AG04450 (cell line): ENCODE measurements at places on chromosomes 5 and 9. TPM values are rescaled to one million over a fixed set of nuclear protein-coding genes. Genes with fewer than 3 reads are reported as not detected.

ABLIM3 gene
- polyA plus RNA-seq: 52.6 and 60.6 TPM in 2 replicates

DNA sequence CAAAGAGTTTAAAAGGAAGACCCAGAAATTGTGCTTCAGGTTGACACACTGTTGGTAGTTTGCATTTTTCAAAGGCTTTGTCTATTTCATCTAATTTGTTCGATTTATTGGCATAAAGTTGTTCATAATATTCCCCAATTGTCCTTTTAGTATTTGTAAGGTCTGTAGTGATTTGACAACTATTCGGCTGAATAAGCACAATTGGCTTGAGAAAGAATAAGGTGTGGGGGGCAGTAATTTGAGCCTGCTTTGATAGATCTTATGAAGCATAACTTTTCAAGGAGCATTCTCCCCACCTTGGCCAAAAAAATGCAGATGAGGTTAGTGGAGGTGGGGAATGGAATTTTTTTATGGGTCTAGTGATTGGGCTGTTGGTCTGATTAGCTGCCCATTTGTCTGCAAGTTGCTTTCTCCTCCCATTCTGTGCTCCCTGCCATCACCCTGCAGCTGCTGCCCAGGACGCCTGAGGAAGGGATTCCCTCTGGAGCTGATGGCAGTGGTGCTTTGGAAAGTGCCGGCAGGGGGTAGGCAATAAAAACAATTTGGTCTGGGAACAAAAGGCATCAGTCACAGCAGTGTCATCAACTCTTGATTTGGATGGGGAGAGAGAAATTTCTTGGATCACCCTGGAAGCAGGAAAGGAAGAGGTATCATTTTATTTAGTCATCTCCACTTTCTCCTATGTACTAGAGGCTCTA is 26.6 kb downstream of the WNT8A start:
- DNase-seq: no peak

ECM2 gene
- polyA plus RNA-seq: 1.6 and 2.2 TPM in 2 replicates

DNA sequence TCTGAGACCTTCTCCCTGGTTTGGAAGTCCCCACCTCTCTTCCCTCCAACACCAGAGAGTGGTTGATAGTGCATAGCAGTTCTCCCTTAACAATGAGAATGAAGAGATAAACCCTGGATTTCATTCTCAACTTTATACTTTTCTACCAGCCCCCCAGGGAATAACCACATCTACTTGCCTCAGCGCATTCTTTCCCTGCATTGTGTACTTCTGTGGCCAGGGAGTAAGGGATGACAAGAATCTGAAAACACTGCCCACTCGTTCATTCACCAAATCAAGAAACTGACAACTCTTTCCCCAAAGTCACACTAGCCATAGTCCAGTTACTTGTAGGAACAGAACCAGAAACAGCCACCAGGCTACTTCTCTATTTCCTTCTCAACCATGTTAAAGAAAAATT is 46.0 kb upstream of the SPIN1 start:
- DNase-seq: no peak

CDC20B gene
- polyA plus RNA-seq: not detected in 2 replicates

DNA sequence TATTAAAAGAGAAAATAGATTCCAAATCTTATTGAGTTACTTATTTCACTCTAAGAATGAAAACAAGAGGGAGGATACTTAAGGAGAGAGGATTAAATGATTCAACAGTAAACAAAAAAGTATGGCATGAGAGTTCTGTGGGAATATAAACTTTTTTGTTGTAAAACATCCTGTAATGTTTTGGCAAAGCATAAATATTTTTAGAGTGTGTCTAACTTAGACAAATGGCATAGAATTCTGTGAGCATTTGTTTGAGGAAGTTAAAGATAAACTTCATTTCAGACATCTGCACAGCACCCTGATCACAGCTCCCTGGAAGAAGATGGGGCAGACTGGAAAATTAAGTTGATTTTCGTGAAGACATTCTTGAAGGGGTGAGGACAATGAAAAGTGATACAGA is 246.8 kb upstream of the HAPLN1 start:
- DNase-seq: peak; percentile 29

PRLR gene
- 0.01 TPM in 1 of 2 replicates, not detected in the other for polyA plus RNA-seq

GRCh38 chr9:93875330-93875729 is 79.8 kb downstream of the BARX1 start:
- DNase-seq: no peak

DNA sequence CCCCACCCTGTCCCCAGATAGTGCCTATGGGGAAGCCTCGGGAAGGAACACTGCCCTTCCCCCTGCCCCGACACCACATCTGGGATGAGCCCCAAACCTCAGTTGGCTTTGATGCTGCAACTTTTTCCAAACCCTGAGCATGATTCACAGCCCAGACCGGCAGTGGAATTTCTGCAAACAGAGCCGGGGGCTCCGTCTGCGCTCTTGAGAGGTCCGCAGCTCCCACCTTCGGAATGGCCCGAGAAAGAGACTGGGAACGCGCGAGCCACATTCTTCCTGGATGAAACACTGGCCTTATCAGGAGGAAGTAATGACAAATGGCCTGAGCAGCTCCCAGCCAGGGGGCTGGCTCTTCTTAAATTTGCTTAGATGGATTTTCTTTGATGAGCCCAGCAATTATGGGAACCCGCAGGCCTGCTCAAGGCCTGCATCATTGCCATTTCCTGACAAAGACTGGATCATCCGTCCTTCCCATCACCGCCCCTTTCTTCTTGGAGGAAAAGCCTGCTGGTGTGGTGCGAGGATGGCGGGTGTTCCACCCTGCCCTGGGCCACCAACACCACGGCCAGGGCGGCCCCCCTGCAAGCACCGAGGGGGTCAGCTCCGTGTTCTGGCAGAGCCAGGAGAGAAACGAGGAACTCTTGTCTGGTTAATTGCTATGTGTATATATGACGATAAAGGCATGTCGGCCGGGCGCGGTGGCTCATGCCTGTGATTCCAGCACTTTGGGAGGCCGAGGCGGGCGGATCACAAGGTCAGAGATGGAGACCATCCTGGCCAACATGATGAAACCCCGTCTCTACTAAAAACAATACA is 38.8 kb upstream of the COL5A1 start:
- DNase-seq: peak; percentile 94

DNA sequence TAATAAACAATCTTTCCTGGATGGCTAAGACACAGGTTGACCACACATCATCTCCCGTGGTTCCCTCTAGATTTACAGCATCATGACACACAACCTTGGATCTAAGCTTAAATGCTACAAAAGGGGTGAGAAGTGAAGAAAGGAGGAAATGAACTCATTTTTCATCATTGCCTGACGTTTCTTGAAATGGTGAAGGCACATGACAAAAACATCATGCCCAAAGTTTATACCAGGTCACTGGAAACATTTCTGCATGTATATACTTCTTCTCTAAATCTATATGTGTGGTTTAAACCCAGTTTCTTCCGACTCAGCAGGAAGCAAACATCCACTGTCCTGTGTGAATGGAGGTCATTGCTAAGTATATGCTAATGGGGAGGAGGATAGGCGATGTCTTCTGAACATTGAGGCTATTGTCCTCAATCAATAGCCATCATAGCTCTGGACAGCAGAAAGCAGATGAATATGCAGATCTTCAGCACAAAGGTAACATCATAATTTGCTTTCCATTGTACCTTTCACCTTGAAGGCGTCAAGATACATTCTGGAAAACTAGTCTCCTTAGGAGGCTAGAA is 137.4 kb downstream of the MED27 start:
- DNase-seq: no peak

DNA sequence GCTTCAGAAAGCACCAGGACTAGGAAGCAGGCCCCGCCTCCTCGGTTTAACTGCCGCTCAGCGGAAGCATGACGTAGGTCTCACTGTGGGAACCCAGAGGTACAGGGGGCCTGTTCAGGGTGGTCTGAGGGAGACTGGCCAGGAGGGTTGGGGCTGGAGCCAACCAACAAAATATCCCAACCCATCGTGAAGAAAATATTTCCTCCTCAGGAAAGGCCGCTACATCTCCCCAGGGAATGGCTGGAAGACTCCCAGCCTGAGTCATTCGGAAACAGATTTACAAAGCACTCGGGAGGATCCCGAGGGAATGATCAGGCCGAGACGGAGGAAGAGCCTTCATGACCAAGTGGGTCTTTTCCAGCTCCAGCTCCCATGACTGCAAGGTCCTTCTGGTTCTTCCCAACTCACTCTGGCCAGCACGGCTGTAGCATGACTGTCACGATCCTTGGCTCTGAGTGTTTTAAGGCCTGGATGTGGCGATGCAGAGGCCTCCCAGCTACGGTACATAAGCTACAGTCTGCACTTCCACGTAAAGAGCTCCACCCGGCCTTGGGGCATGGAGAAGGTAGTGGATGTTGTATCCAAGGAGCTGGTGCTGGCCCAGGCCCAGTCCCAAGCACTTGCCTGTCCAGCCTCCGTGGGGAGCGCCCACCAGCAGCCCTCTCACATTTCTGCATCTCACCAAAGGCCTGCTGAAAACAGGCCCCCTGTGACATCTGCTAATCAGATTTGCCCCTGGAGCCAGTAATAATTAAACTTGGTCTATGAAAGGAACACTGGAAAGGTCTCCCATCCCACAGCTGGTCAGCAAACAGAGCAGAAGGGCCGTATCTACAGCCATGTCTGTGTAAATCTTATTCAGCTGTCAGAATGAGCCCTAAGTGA is 100.6 kb downstream of the LHFPL2 start:
- DNase-seq: no peak

GLRX gene
- polyA plus RNA-seq: 233 and 306 TPM in 2 replicates

PPIC gene
- polyA plus RNA-seq: 52.0 and 56.0 TPM in 2 replicates

- DNase-seq: no peak
Measured at GRCh38 chr5:142894749-142895148, 124.6 kb downstream of the ARHGAP26 start.

ZNF366 gene
- not detected in 2 replicates for polyA plus RNA-seq

- DNase-seq: no peak
Measured at GRCh38 chr9:98500337-98500919, 208.3 kb downstream of the GABBR2 start.

GRCh38 chr5:141478321-141478945 is 2.7 kb downstream of the PCDHGC3 start:
- DNase-seq: no peak

EIF4E1B gene
- polyA plus RNA-seq: not detected in 2 replicates

- DNase-seq: peak; percentile 83
Measured at GRCh38 chr9:128244837-128245231, 31.0 kb downstream of the GOLGA2 start.

ANKRD33B gene
- 4.6 and 4.8 TPM in 2 replicates for polyA plus RNA-seq

- no peak for DNase-seq
Measured at GRCh38 chr5:95826949-95827891, 4.7 kb upstream of the GLRX start.

CERCAM gene
- 54.9 and 72.1 TPM in 2 replicates for polyA plus RNA-seq

- no peak for DNase-seq
Measured at GRCh38 chr9:94042516-94043360, 41.5 kb upstream of the PTPDC1 start.

SETX gene
- polyA plus RNA-seq: 25.1 and 31.5 TPM in 2 replicates

GRCh38 chr5:121919046-121919445 is 42.7 kb upstream of the SRFBP1 start:
- no peak for DNase-seq

DNA sequence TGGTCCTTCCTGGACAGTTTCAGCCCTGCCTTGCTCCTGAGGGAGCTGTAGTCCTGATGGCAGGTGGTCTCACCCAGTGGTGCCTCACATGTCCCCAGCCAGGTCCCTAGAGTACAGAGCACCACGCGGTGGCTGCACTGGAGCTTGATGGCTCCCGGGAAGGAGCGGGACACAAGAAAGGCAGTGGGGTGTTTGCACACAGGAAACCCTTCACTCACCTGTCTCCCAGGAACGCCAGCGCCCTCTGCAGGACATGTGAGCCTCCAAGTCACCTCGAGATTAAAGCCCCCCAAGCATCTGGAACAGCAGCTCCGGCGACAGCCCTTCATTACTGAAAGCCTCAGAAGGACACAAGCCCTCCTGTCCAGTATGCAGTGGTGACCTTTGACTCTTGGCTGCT is 19.9 kb upstream of the TMEM250 start:
- DNase-seq: no peak

DNA sequence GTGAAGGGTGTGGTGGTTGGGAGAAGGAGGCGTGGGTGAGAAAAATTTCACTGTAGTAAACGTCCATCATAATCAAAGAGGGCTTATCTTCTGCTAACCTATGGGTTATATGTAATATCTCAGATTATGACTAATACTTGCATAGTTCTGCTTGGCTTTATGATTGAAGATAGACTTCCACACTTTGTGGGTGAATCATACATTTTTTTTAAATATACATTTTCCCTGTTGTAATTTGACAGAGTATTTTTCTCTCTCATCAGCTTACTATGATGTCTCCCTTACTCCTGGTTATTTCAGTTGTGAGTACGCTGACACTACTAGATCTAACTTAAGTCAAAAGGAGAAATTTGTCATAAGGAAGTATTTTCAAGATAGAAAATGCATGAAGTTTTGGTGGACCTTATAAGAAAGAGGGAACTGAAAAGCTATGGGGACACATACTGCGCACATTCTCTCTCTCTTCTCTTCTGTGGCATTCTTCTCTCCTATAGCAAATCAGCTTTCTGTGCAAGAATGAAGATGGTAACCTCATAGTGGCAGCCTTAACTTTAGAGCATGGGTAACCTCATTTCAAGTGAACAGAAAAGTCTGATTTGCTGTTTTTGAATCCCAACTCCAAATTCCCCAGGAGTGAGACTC is 4.9 kb upstream of the JAK2 start:
- no peak for DNase-seq

DNA sequence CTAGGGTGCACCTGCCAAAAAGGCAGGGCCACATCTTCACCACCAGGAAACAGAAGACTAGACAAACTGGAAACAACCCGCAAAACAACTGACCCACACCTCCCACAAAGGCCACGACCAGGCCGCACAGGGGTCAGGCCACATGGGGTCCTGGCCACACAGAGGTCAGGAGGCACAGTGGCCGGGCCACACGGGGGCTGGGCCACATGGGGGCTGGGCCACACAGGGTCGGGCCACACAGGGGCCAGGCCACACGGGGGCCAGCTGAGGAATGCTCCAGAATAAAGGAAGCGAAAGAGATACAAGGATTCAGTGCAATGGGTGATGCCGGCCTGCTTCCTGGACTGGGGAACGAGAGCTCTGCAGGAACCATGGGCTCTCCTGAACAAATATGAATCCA is 91.6 kb downstream of the OLFM1 start:
- no peak for DNase-seq
